ENCODE measurements at places on chromosomes 16 and 17.

DNA sequence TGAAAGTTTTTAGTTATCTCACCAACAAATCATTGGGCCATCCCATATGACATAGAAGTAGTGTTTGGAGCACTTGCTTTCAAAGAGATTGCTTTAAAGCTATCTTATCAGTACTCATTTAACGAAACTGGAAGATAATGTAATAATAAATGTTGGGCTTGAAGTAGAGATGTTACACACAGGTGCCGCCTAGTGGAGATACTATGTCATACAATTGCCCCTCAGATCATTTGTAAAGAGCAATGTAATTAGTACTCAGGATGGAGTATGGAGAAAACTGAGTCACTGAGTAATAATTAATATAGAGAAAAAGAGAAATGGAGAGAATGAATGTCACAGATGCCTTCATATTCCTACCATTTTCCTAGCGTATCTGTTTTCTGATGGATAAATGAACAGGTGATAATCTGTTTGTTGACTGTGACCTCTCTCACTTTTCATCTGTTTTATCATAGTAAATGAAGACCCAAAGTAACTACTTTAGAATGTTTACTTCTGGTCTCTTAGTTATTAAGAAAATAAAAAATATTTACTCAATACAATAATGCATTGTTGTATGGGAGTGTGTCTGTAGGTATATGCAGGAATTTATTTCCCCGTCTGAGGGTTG, 80.4 kb downstream of the EFCAB5 start:
- peak; percentile 75 for DNase-seq

- DNase-seq: no peak
Observed at GRCh38 chr17:41456204-41456603, 11.0 kb downstream of the KRT32 start.

DNA sequence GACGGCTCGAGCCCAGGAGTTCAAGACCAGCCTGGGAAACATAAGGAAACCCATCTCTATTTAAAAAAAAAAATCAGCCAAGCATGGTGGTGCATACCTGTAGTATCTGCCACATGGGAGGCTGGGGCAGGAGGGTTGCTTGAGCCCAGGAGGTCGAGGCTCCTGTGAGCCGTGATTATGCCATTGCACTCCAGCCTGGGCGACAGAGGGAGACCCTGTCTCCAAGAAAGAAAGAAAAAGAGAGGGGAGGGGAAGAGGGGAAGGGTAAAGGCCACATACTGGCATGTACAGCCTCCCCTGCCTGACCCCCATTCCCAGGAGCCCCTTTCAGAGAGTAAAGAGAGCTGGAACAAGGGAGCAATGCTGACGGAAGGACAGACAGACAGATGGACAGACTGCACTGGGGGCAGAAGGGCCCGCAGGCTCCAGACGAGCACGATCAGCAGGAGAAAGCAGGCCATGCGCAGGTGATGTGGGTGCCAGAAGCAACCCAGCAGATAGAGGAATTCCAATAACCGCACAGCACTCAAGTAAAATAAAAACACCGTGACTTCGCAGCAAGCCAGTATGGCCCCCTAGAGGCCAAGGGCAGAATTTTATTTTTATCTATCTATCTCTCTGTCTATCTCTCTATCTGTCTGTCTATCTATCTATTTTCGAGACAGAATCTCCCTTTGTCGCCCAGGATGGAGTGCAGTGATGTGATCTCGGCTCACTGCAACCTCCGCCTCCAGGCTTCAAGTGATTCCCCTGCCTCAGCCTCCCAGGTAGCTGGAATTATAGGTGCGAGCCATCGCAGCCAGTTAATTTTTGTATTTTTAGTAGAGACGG, 27.1 kb upstream of the SNN start:
- peak; percentile 60 for DNase-seq

DNA sequence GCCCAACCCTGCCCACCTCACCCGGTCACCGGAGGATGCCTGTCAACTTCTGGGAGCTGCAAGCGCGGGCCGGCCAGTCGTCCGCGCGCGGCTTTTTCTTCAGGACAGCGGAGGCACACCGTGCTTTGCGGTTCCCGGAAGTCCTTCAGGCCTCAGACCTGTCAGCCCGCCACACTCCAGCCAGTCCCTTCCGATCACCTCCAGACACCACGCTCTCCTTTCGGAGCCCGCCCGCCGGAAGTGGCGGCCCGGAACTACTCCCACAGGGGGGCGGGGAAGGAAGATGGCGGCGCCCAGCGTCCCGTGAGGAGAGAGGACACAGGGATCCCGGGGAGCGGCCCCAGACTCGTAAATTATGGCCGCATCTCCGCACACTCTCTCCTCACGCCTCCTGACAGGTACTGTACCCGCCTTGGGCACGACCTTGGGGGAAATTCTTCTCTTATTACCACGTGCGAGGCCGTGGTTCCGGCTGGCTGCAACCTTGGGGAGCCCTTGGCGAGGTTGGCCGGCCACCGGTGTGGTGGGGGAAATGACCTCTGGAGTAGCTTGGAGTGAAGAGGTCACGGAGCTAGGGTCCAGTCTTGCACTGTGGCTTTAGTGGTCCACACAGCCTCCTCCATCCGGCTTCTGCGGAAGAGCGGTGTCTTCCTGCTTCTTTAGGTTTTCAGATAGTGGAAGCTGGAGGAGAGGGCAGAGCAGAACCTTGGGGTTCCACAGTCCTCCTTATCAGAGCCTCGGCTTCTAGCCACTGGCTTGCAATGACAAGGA, at the start of gene COX10:
Gene COX10, plus strand, starts transcription at position 254 of the 771 bp plus-strand sequence. Its CDS starts 102 bp downstream, at position 356.
- peak; percentile 92 for DNase-seq

- DNase-seq: no peak
Observed at GRCh38 chr16:22862046-22862445, 48.1 kb downstream of the HS3ST2 start.

GRCh38 chr17:17141860-17142552, 64.1 kb downstream of the PLD6 start:
- no peak for DNase-seq

- no peak for DNase-seq
Observed at GRCh38 chr17:61454381-61455323, 2.4 kb downstream of the TBX4 start.

DNA sequence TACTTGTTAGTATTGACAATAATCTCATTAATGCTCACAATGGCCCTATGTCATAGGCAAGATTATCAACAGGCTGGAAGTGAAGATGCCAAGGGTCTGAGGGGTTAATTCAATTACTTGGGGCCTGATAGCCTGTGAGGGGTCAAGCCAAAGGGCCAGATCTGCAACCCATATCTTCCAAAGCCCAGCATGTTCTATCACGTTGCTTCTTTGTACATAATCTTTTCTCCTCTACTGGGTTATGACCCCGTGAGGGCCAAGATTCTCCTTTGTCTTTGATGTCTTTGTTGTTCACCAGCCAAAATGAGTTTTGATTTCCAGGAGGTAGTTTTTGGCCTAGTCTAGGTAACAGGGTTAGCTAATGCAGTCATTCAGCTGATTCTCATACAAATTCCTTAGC, 347.2 kb downstream of the UTP18 start:
- DNase-seq: no peak

DNA sequence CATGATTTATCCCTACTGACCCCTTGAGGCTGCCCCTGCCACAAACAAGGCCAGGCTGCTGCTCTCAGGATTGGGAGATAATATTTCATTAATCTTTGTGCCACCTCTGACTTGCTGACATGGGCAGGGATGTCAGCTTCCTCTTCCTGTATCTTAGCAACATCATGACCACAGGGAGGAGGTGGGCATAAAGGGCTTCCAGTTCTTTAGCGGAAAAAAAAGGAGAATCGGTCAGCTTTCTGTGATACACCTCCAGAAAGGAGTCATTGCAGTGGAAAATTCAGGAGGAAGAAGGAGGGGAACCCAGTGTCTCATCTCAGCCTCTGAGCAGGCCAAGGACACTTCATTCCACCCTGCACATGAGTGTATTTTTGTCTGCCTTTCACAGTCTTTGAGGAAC, 206.8 kb upstream of the SDK2 start:
- no peak for DNase-seq

GRCh38 chr17:7720125-7720524, 2.6 kb downstream of the DNAH2 start:
- no peak for DNase-seq

DNA sequence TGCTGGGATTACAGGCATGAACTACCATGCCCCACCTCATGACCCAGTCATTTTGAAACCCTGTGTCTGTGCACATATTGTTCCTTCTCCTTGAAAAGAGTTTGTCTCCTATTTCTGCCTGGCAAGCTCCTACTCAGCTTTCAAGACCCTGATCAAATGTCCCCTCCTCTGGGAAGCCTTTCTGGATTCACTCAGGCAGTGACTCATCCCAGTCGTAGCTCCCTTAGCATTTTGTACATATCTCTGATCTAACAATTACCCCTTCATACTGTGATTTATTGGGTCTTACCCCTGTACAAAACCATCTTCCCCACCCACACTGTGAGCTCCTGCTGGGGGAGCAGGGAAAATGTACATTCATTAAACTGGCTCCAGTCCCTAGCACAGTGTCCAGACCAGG, 18.1 kb upstream of the ABCC12 start:
- DNase-seq: no peak

DNA sequence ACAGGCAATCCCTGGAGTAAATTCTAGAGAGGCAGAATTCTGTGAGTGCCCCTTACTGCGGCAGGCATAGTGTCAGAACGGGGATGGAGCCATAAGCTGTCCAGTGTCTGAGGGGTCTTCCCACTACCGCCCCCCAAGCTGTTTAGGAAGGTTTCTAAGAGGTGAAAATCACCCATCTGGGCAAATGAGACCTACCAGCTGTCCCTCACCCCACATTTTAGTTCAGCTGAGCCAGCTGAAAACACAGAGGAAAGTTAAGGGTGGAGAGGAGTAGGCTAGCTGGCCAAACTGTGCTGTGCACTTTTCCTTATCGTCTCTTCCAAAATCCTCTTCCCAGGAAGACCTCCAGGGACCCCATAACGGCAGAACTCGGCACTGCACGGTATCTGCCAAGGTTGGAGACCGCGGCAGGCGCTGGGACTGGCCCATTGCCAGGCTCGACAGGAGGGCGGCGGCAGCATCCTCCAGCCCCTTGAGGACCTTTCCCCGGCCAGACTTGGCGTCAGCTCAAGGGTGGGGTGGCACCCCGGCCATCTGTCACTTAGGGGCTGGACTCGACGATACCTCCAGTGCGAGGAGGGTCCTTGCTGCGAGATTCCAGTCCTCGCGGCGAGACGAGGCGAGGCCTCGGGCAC, 955 bp downstream of the ACLY start:
- DNase-seq: peak; percentile 48

DNA sequence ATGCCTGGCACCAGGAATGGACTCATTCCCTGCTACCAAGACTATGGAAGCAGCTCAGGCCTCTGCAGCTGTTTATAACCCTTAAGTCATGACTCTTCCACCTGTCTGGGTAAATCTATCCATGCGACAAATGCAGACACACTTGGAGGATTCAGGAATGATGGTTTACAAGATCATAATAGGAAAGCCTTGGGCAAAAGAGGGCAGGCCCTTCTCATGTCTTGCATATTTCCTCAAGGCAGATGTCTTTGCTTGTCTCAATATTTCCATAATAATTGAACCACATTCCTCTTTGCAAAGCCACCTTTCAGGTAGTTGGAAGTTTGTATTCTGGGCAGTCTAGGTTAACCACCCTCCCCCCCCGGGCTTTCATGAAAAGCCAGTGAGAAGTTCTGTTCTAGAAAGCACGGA, 884 bp upstream of the JPT1 start:
- no peak for DNase-seq

DNA sequence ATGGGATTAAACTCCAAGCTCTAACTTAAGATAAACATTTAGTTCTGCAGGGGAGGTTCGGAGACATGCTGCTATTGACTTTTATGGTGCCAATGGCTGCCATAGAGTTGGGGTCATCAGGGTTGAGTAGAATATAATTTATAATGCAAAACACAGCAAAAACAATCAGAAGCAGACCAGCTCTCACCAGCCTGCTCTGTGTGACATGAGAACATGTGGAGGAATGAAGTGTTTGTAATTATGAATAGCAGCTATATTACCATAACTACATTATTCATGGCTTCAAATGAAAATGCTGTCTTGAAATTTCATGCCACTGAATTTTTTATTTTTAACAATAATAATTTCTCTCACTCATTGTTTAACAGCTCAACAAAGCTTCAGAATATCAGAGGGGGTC, 645.6 kb upstream of the CDH8 start:
- DNase-seq: no peak

DNA sequence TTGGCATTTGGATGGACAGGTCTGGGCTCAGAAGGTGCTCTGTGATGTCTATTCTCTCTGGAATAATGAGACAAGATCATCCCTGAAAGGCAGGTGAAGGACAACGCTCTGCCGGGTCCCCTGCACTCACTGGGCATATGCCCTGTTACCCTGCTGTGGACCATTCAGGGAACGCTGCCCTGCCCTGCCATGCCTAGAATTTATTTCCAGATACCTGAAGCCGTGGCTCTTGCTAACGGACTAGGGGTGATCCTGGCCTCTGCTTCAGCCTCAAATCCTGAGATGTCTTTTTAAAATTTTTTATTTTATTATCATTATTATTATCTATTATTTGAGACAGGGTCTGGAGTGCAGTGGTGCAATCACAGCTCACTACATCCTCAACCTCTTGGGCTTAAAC, 3.9 kb downstream of the SLC5A11 start:
- DNase-seq: no peak

GRCh38 chr17:3735515-3735914, 11.8 kb downstream of the HASPIN start:
- DNase-seq: no peak

- DNase-seq: no peak
Observed at GRCh38 chr16:85454171-85454872, 158.8 kb upstream of the GSE1 start.

DNA sequence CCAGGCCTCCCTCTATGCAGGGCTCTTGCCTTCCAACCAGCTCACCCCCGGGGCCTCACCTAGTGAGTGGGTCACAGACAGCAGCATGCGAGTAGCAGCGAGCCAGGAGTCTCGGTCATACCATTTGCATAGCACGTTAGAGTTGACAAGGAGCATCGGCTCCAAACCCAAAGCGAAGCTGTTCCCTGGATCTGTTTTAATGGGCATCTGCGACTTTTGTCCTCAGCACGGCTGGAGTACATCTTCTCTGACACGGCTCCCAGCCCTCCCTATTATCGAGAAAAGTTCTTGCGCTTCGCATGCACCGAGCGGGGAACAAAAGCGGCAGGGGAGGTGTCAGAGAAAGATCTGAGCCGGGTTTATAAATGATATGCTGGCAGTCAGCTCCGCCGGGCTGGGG, 253.3 kb downstream of the MAF start:
- DNase-seq: no peak

GRCh38 chr16:13835935-13836730, 83.8 kb upstream of the ERCC4 start:
- DNase-seq: no peak

DNA sequence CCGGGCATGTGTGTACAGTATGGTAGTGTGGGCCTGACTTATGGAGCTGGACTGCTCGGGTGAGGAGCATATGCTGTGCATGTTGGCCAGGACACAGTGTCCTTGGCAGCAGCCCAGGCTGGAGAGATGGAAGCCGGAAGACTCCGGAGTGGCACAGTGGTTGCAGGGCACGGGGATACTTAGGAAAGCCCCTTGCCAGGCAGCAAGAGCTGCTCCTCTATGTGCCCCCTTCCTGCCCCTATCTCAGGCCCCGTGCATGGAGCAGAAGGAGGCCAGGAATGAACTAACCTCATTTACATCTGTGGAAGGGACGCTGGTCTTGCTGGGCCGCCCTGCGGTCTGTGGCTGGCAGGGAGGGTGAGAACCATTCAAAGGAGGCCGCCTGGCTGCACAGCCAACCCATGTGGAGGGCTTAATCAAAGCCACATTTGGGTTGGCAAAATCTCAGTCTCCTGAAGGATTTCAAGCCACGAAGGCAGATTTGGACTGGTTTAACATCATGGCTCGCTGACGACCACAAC, 32.2 kb upstream of the RCVRN start:
- DNase-seq: no peak
